Motor neuron (in vitro differentiated cells): ENCODE measurements at places on chromosomes 11 and 22. TPM values are rescaled to one million over a fixed set of nuclear protein-coding genes. Genes with fewer than 3 reads are reported as not detected.

DNA sequence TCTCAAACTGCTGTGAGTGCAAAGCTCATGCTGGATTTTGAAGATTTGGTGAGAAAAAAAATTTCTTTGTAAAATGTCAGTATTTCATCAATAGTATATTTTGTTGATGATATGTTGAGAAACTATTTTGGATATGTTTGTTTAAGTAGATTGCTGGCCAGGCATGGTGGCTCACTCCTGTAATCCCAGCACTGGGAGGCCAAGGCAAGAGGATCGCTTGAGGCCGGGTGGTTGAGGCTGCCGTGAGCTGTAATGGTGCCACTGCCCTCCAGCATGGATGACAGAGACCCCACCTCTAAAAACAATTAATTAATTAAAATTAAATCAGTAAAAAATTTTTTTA, 6.9 kb upstream of the IFITM3 start:
- ATAC-seq = no peak

The RFPL1 gene
- not detected in 2 replicates for total RNA-seq

The IRF7 gene
- 9.8 and 11.2 TPM in 2 replicates for total RNA-seq

- ATAC-seq = no peak
These were observed 121.2 kb downstream of the TRIM44 start for GRCh38 chr11:35783809-35784208.

The SMC1B gene
- 0.07 TPM in 2 replicates for total RNA-seq

- ATAC-seq = no peak
These were observed 116.5 kb downstream of the SPON1 start for GRCh38 chr11:14079011-14079410.

- ATAC-seq = no peak
These were observed 54.5 kb upstream of the BMAL1 start for GRCh38 chr11:13223112-13223511.

GRCh38 chr11:122071709-122072202, 44.3 kb downstream of the BLID start:
- ATAC-seq = peak; percentile 83

DNA sequence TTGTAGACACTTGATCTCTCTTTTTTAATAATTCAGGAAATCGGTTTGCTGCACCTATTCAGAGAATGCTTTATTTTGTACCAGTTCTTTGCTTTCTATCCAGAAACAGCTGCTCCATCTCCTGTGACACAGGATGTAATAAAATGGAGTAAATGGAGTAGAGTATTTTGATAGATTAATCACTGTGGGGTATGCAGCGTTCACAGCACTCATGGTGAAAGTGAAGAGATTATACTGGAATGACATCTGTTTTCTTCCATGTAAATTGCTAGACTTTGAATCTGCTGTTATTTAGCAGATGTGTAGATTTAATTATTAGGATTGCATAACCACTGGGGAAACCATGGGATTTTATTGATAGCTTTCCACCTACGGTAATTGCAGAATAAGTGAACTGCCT, 227.3 kb upstream of the ARHGAP42 start:
- no peak for ATAC-seq

DNA sequence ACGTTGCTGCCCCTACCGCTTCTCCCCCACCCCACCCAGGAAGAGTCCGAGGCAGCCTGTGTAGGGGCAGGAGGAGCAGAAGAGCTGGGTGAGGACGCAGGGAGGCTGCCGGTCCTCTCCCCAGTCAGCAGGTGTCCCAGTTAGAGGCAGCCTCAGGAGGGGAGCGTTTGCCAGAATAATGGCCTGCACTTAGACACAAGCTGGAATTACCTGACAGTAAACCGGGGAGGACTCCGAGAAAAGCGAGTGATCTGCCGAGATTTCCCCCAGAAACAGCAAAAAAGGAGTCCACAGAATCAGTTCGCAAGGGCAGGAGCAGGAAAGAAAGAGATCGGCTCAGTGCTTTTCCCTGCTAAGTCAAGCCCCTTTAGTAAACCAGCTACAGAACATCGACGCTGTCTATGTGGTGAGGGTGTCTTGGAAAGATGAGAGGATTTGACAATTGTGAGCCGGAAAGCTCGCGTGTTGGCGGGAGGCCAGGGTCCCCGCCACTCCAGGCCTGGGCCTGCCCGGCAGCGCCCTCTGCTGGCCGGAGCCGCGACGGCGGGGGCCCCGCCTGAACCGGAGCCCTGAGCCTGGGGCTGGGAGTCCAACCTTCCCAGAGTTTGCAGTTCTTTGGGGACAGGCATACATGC, 17.7 kb upstream of the THRSP start:
- ATAC-seq = peak; percentile 99

GRCh38 chr11:6498544-6498943, 1.5 kb downstream of the DNHD1 start:
- ATAC-seq = no peak

The SPDYC gene
- not detected in 2 replicates for total RNA-seq

- peak; percentile 57 for ATAC-seq
These were observed 69.4 kb downstream of the ARL14EP start for GRCh38 chr11:30392221-30392784.

DNA sequence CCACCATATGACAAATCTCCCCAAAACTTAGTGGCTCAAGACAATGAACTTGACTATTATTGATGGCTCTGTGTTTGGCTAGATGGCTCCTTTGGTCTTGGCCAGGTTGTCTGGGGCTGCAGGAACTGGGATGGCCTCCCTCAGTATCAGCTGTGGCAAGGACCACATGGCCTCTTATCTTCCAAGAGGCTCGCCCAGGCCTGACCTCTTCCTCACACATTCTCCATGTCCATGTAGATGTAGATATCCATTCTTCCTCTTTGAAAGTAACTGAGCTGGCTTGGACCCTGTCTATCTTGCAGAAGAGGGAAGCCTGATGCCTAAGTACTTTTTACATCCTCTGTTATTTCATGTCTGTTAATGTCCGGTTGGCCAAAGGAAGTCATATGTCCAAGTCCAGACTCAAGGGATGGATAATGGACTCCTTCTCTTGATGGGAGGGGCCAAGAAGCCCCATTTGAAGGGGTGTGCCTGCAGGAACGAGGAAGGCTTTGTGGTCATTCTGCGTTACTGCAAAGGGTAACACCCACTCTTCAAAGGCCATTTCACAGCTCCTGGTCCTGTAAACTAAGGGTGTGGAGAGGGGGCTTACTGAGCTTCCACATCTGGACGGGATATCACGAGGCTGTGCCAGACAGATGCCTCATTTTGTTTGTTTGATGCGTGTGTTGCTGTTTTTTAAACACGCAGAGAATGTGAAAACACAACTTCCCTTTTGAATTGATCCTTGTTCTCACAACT, 87.1 kb downstream of the GRIK4 start:
- no peak for ATAC-seq
